ENCODE measurements at places on chromosomes 6 and 20.

GRCh38 chr6:41055149-41055548 lies 2.1 kb downstream of the APOBEC2 start:
- DNase-seq: no peak

GRCh38 chr20:63659370-63659769 lies 1.3 kb downstream of the RTEL1 start:
- no peak for DNase-seq

DNA sequence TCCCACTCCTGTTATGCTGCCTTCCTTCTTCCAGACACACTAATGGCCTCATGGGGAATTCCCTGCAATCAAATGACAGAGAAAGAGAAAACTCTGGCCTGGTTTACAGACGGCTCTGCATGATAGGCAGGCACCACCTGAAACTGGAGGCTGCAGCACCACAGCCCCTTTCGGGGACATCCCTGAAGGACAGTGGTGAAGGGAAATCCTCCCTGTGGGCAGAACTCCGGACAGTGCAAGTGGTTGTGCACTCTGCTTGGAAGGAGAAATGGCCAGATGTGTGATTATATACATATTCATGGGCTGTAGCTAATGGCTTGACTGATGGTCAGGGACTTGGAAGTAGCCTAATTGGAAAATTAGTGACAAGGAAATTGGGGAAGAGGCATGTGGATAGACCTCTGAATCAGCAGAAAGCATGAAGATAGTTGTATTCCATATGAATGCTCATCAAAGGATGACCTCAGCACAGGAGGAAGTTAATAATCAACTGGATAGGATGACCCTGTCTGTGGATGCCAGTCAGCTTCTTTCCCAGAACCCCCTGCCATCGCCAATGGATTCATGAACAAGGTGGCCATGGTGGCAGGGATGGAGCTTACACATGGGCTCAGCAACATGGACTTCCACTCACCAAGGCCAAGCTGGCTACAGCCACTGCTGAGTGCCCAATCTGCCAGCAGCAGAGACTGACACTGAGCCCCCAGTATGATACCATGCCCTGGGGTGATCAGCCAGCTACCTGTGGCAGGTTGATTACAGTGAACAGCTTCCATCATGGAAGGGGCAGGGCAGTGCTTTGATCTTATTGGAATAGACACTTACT lies 44.5 kb upstream of the VSX1 start:
- no peak for DNase-seq

GRCh38 chr6:91167846-91168245 lies 581.0 kb upstream of the MAP3K7 start:
- DNase-seq: no peak
